Thyroid gland (tissue), 4 donors: ENCODE measurements at places on chromosomes 2 and 18. TPM values are rescaled to one million over a fixed set of nuclear protein-coding genes. Genes with fewer than 3 reads are reported as not detected.
A peak's percentile ranks its signal among the peaks of the same experiment; 100 is the strongest.

DNA sequence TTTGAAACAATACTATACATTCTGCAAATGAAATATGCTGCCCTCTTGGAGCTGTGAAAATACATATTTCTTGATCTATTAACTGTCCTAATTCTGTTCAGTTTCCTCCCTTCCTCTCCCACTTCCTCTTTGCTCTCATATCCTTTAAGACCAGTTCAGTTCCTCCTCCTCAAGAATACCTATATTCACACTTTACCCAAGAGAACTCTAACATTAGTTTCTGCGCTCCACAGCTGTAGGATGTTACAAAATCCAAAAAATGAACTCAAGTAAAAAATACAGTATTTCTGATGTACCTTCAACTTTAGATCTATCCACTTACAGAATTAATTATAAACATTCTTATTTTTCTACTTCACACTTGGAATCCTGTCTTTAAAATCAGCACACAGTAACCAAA is 5.4 kb downstream of the ITSN2 start:
- no peak for DNase-seq

Gene REEP1
- total RNA-seq, result 5.7 TPM

DNA sequence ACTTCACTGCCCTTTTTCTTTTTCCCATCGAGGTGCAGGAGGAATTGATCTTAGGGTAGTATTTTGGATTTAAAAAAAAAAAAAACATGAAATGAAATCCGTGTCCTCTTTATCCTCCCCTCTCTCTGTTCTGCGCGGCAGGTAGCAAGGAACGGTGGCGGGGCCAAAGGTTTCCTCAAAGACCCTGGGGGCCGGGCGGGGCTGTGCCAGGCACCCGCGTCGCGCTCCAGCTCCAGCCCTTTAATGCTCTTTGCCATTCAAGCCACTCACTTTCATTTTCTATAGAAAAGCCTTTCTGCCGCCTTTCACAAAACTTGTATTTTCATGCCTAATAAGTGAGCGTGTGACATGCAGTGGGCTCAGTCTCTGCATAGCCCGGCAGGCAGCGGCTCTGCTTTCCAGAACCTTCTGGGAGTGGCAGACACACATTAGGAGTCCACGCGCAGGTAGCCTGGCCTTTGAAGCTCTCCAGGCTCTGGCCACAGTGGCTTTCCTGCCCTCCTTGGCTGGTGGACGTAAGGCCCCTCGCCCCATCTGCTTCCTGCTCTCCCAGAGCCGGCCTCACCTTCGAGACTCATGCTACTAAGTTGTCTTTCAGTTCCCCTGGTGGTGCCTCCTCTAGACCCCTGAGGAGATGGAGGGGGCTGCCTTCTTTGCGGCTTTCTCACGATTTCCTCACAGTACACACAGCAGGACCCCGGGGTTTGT is 41.7 kb downstream of the AGAP1 start:
- DNase-seq, result no peak

DNA sequence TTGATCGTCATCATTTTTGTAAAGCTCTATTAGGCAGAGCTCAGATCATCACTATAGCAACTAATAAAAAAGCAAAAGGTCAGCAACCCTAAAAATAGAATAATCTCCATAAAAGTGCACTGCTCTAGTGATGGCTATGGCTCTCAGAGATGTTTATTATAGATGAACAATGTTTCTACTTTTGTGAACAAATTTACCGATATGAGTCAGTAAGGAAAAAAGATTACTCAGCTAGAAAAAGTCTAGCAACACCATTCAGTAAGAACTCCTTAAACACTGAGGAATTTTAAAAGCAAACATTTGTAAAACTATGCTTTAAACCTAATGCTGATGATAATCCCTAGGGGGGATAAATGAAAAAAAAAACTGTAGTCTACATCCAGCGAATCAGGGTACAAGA is 69.6 kb downstream of the ACVR1C start:
- DNase-seq, result no peak

Gene NGEF
- 0.11 TPM for total RNA-seq

GRCh38 chr2:60091894-60092293 is 461.6 kb downstream of the BCL11A start:
- DNase-seq, result no peak

DNA sequence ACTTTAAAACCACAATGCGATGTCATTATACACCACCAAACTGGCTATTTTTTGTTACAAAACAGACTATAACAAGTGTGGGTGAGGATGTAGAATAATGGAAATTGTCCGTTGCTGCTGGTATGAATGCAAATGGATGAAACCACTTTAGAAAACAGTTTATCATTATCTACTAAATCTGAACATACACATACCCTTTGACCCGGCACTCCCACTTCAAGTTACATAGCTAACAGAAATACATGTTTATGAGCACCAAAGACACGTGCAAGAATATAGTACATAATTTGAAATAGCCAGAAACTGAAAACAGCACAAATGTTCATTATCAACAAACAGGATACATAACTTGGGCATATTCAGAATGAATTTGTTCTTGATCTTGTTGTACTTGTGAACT is 206.4 kb upstream of the CHAC2 start:
- no peak for DNase-seq

DNA sequence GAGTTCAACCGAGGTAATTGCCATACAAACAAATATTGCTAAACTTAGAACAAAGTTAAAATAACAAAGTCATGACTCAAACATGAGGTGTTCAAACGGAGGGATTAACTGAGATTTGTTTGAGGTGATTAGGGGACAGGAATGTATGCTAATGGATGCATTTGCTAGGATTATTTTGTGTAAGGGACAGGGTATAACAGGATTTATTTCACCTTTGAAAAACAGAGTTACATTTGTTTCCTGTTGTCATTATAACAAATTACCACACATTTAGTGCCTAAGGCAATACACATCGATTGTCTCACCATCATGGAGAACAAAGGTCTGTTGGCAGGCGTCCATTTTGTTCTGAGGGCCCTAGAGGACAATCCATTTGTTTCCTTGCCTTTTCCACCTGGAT is 304.3 kb upstream of the CNTNAP5 start:
- no peak for DNase-seq

DNA sequence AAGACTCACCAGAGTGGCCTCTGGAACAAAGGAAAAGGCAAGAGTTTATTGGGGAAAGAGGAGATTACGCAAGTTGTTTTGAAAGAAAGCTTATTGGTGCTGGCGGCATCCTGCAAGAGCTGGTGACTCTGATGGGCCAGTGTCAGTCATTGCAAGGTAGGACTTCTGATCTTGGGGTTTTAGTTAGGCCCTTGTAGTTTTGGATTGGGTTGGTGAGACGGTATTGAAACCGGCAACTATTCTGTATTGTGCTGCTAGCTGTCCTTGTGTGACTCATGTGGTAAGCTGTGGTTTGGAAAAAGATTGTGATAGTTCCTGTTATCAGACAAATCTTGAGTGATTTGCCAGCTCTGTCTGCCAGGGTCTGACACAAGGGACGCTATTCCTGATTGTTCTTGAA is 159.1 kb upstream of the PIEZO2 start:
- no peak for DNase-seq

DNA sequence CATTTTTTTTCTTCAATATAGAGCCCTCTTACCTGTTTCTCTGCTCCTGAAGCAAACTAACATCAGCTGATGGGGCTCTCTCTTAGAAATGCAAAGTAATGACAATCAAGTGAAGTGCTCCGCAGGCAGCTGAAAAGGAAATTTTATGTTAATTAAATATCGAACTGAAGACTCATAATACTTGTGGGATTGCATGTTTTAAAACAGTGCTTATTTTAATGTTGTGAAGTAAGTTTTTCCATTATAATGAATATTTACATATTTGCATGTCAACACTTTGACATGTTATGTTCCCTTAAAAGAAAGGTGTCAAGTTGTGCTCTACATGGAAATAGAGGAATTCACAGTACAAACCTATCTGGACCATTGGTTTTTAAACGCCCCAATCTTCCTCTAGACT is 97.1 kb downstream of the EML6 start:
- DNase-seq, result no peak

Gene LHCGR
- 0.59 TPM for total RNA-seq

Gene C2orf74
- 24.1 TPM for total RNA-seq

GRCh38 chr18:72869226-72870185 is 1.7 kb upstream of the NETO1 start:
- DNase-seq, result no peak

DNA sequence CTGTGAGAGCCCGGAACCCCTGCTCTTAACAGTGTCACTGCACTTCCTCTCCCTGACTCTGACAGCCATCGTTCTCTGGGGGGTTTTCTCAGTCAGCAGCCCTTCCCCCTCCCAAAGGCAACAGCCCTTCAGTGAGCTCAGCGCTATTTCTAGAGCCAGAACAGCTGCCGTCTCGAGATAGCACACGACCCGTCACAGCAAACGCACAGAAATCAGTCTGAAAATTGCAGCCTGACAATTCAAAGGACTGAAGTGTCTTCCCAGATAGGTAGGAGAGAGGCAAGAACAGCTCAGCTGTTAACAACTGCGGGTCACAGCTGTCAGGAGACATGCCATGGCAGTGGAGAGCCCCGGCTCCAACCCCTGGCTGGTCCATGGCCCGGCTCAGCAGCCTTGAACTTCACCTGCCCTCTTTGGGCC is 45.4 kb downstream of the ST8SIA5 start:
- no peak for DNase-seq

GRCh38 chr2:147910990-147911473 is 66.2 kb downstream of the ACVR2A start:
- DNase-seq, result no peak

GRCh38 chr2:201433394-201433995 is 17.8 kb downstream of the TRAK2 start:
- peak; percentile 30 for DNase-seq

- DNase-seq, result no peak
Observed at GRCh38 chr2:169069341-169069740, at the start of gene DHRS9. DHRS9 (plus strand) TSS chr2:169069563; CDS start chr2:169081582, 12,019 bp downstream.

DNA sequence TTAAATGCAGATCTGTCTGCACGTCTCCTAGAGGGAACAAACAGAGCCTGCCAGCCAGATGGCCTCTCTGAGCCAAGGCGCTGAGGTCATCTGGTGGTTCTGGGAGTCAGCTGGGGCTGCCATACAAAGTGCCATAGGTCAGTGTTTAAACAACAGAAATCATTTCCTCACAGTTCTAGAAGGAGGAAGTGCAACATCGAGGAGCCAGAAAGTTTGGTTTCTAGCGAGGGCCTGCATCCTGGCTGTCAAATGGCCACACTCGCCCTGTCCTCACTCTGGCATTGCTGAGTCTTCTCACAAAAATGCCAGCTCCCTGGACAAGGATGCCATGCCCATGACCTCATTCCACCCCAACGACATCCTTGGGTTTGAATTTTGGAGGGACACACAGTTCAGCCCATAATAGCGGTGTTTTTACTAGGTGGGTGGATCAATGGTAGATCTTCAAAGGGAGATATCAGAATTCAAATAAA is 59.6 kb downstream of the MYT1L start:
- no peak for DNase-seq

GRCh38 chr18:78878335-78878734 is 101.3 kb upstream of the SALL3 start:
- no peak for DNase-seq

DNA sequence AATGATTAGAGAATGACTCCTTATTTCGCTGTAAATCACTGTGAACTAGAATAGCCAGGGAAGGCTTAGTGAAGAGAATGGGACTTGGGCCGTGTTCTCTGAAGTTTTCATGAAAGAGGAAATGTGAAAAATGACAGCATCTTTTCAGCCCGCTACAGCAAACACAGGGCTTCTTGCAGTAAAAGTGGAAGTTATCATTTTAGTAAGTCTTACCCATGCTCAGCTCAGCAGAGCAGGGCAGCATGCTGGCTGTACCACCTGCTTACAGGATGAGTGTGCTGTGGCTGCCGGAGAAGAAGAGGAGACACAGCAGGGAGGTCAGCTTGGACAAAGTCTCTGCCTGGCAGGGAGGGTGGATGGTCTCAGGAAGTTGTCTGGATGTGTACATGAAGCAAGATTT is 300.7 kb upstream of the DLGAP1 start:
- no peak for DNase-seq

GRCh38 chr18:39909706-39910105 is 2045.3 kb upstream of the PIK3C3 start:
- no peak for DNase-seq

DNA sequence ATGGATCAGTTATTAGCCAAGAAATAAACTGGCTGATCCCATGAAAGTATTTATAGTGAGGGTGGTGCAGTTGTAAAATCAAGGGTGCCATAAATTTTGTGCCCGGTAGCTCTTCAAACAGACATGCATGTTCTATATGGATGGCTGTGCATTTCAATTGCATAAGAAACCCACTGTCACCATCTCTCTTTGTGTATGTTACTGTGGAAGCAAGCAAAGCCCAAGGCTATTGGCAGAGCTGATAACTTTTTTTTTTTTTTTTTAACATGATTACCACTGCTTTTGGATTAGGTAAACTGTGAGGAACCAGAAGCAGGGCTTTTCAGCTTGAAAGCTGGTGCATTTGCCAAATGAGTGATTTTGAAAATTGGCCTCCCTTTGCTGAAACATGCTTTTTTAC is 332.6 kb downstream of the SOX11 start:
- no peak for DNase-seq

GRCh38 chr2:225457482-225457881 is 58.0 kb downstream of the NYAP2 start:
- no peak for DNase-seq

Gene MPV17
- 92.9 TPM for total RNA-seq

GRCh38 chr2:23679044-23679443 is 247.9 kb downstream of the ATAD2B start:
- no peak for DNase-seq

- DNase-seq, result no peak
Observed at GRCh38 chr2:162433491-162433890, 89.6 kb downstream of the GCA start.

DNA sequence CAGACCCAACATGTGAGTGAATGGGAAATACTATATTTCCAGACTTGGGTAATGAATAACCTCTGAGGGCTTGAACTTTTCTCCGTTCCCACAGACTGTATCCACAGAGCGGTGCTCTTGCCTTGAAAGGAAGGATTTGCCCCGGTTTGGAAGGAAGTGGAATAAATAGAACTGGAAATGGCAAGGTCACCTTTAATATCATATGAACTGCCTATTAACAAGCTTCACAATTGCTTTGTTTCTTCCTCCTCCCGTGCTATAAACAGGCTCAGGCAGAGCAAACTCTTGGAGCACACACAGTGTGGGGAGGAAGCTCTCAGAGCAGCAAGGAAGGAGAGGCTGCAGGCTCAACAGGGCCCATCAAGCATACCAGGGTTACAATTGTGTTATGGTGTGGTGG is 28.5 kb upstream of the DARS1 start:
- DNase-seq, result peak; percentile 16

Gene OTOS
- total RNA-seq, result 31.1 TPM

DNA sequence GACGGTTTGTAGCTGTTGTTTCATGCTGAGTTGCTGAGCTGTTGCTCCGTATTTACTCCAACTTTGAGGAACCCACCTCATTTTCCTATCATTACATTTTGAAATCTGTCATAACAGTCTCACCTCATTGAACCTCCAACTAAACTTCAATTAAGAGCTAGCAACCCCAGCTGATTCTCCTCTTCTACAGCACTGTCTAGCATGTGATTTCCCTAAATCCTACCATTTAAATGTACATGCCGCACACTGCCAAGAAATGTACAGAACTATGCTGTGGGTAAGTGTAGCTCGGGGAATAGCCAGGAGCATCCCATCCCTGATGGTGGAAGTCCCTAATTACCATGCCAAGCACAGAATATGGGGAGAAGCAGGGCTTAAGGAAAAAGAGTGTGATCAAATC is 299.9 kb downstream of the AFF3 start:
- DNase-seq, result no peak

Gene DAW1
- total RNA-seq, result not detected
